T-helper 17 cell (primary cell): ENCODE measurements at places on chromosomes 5 and 9.
A peak's percentile ranks its signal among the peaks of the same experiment; 100 is the strongest.

- DNase-seq = no peak
These were observed 11.0 kb downstream of the ASTN2 start for GRCh38 chr9:117403848-117404247.

GRCh38 chr9:136409557-136410455 lies 608 bp downstream of the ENTR1 start:
- no peak for DNase-seq

DNA sequence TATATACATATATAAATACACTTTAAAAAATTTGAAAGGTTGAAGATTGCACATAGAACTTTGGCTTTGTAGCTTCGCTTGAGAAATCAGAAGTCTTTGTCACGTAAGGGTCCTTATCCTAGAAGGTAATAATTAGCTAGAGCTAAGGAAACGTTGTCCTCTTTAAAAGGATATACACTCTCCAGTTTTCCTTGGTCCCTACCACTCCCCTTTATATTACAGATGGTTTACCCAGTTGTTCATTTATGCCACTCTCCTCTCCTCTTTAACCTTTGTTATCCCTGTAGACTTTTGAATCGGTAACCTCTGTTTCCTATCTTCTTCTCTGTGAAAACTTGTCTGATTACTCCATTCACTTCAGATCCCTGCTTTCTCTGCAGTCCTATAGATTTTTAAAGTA lies 1101.0 kb upstream of the SEMA6A start:
- no peak for DNase-seq

GRCh38 chr9:6816581-6816980 lies 58.8 kb downstream of the KDM4C start:
- no peak for DNase-seq

GRCh38 chr5:97297704-97298091 lies 114.7 kb upstream of the RIOK2 start:
- no peak for DNase-seq

GRCh38 chr5:131749723-131750470 lies 46.9 kb downstream of the FNIP1 start:
- no peak for DNase-seq

- DNase-seq = no peak
These were observed 96.5 kb downstream of the SMIM23 start for GRCh38 chr5:171882118-171882517.

DNA sequence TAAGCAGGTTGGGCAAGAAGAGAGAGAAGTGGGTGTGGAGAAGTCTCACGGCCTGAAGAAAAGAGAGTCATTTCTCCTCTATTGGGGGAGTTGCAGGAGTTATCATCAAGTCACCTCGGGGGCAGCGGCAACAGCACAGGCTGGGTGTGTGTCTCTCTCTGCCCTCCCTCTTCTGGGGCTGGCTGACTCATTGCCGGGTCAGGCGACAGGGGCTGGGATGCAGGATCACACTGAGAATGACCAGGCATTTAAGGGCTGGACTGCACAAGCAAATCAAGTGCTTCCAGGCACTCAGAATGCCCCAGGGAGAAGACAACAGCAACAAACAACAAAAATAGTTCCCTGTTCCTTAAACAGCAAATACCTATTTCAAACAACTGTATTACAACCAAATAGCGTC lies 6.3 kb upstream of the EQTN start:
- no peak for DNase-seq

- DNase-seq = no peak
These were observed 11.2 kb downstream of the ALG2 start for GRCh38 chr9:99210572-99210971.

DNA sequence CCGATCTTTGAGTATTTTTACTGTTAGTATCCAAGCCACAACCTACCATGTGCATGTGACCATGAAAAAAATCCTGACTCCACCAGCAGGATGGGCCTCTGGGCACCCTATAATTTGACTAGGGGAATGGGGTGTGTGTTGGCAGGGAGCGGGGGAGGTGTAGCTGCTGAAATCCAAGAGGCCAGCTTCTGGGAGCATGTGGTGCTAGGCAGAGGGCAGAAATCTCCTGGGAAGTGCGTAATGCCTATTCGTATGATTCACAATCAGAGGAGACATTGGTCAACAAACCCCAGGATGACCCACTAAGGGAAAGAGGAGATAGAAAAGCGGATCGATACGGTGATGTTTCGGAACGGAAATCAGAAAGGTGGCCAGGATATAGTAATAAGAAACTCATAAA lies 149.9 kb downstream of the ARSB start:
- no peak for DNase-seq

DNA sequence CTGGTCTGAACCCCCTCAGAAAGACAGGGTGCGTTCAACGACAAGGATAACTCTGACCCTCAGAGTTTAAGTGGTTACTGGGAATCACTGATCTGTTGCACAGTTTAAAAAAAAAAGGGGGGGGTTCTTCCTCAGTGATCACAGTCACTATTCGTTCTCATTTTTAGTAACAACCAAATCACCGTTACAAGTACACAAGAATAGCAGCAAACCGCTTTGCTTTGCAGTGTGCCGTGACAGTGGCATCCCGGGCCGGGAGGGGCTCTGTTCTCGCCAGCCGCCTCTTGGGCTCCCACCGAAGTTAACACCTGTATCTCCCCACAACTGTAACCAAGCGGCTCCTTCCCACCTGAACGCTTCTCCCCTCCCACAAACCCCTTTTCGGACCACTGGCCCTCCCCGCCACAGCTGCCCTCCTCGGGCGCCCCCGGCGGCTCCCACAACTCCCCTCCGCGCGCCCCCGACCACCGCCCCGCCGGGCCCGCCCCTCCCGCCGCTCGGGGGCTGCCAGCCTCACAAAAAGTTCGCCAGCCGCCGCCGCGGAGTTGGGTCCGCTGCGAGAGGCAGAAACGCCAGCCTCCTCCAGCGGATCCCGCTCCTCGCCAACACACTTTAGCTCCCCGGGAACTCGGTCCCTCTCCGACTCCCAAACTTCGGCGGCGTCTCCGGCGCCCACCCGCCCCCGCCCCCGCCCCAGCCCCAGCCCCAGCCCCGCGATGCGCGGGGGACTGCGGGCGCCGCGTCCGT lies 1.2 kb downstream of the SSBP2 start:
- peak; percentile 29 for DNase-seq

DNA sequence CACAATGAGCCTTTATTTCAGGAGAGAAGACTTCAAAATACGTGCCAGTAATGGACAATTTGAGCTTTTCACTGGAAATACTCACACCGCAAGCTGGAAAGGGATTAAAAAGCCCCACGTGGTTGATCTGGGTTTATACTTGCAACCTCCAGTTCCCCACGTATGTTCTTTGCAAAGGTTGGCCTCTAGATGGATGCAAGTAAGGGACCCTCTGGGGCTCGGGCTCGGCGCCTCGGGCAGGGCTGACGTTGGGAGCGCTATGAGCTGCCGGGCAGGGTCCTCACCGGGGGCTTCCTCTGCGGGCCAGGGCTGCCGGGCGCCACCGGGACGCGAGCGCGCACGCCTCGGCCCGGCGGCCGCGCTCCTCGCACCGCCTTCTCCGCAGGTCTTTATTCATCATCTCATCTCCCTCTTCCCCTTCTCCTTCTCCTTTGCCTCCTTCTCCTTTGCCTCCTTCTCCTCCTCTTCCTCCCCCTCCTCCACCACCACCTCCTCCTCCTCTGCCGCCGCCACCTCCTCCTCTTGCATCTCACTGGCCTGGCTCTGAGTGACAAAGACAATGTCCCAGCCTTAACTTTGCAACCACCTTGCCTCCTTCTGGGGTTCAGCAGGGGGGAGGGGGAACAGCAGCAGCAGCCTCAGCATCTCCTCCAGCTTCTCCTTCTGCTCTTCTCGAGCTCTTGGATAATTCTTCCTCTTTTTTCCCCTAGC lies 701 bp upstream of the ZNF462 start:
- DNase-seq = no peak

GRCh38 chr9:126624479-126624826 lies 10.7 kb downstream of the LMX1B start:
- DNase-seq = no peak

DNA sequence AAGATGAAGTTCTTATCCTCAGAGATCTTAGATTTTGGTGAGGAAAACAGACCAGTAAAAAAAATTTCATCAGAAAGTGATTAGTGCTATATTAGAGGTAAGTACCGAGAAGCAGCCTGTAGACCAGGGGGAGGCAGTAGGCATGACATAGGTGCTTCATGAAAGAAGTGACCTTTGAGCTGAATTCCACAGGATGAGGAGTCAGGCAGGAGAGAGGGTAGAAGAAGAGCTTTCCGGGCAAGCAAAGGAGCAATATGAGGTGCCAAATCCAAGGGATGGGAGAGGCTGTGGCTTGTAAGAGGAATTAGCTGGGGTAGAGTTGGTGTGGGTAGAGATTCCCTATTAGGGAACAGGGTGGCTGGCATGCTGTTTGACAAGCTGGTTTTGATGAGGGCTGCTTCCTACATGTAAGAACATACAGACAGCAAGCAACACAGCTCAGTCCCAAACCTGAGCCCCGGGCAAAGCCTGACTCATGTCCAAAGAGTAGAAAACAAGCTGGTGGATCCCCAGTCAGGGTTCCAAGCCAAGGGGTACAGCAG lies 48.4 kb upstream of the PWWP2A start:
- DNase-seq = no peak
